ENCODE measurements at places on chromosomes 7 and 10.

GRCh38 chr10:80122110-80122710 lies 10.3 kb upstream of the PLAC9 start:
- no peak for DNase-seq

DNA sequence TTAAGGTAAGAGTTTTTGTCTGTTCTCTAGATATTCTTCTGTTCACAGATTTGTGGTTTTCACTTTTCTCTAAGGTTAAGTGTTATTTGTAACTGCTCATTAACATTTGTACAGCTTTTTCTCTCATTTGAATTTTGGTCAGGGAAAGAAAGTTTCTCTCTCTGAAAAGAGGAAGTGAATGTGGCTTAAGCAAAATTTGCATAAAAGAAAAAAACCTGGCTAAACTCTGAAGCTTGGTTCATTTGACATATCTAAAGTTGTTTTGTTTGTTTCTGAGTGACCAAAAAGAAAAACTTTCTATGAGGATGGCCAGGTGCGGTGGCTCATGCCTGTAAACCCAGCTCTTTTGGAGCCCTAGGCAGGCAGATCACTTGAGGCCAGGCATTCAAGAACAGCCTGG lies 22.0 kb upstream of the SLC26A4 start:
- no peak for DNase-seq

DNA sequence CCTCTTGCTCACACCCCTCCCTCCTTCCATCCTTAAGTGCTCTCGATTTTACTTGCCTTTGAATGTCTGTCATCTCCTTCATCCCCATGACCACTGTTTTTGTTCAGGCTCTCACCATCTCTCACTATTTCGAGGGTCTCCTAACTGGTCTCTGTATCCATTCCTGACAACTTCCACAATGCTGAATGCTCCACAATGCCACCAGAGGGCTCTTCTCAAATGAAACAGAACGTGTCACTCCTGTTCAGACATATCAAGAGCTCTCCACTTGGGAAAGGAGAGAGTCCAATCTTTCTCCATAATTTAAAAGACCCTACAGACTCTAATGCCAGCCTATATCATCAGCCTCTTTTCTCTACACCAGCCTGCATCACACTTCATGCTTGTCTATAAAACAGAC lies 9.0 kb upstream of the SLC13A1 start:
- no peak for DNase-seq

GRCh38 chr7:92697012-92697411 lies 106.8 kb upstream of the FAM133B start:
- DNase-seq, result no peak

DNA sequence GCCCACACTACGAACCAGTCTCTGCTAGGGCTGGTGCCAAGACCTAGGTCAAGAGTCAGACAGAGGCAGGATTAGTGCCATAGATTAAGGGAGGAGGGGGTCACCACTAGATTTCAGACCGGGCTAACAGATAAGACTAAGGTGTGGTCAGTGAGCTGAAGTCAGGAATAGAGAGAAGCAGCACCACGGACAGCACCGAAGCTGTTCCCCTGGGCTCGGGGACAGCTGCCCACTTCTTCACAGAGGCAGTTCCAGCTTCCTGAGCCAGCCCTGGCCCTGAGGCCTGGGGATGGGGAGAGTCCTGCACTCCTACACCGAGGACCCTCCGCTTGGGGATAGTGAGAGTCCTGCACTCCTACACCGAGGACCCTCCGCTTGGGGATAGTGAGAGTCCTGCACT lies 11.2 kb upstream of the JAKMIP3 start:
- no peak for DNase-seq

DNA sequence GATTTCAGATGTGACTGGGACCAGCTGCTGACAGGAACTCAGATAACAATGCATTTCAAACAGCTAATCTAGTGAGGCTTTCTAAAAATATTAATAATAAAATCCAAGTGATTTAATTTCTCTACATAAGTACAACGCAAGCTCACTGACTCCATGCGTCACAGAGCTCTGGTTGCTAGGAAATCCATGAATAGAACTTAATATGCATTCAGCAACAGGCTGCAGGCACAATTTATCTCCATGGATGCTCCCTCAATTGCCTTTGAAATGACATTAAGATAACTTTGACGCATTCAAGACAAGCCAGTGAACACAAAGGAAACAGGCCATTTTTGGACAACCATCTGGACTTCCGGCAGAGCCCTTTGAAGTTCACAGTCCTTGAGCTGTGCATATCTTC lies 118.7 kb upstream of the COL1A2 start:
- DNase-seq, result no peak

DNA sequence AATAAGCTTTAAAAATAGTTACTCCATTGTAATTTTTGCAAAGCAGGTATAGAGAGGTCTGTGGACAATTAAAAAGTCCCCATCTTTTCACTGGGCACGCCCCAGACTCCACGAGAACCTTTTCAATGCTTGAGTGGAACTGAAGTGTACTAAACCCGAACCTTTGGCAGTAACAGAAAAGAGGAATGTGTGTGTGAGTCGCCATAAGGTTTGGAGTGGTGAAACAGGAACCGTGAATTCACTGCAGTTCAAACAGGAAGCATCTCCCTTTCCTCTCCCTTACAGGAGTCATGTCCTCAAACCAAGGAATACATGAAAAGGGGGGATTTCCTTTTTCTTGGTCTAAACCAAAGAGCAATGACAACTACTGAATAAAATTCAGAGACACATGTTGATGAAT lies 23.2 kb downstream of the NDUFB2 start:
- DNase-seq, result no peak

All from activated CD4-positive, alpha-beta T cell treated with anti-CD3 and anti-CD28 coated beads, Interleukin-2, amount 50 U/mL, for 4 hours (primary cell).